ENCODE measurements at places on chromosomes 2 and 18. TPM values are rescaled to one million over a fixed set of nuclear protein-coding genes. Genes with fewer than 3 reads are reported as not detected.

DNA sequence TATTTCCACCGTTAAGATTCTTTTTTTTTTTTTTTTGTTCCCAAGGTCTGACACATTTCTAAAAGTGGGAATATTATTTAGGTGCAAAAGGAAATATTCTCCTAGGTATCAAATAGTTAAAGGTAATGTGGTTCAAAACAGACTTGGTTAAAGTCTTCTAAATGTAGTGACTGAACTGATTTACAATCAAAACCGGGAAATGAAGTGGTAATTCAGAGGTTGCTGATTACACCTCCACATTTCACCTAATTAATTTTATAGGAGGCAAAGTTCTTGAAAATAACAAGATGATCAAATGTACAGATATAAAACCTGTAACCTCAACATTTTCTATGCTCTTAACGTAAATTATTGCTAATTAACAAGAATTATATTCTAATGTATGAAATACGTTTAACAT lies 5.1 kb downstream of the BCL11A start:
- H3K36me3 ChIP-seq = no peaks in the 10 kb centered on the region
- no peak overlapping the region for H3K4me3 ChIP-seq
- peaks cover 2% of the 10 kb centered on the region for H3K4me1 ChIP-seq
- no peak for DNase-seq
- peaks cover 11% of the 10 kb centered on the region for H3K27me3 ChIP-seq
- H3K27ac ChIP-seq = no peak overlapping the region

GRCh38 chr2:69012310-69013141 lies 453 bp upstream of the ANTXR1 start:
- H3K27ac ChIP-seq = peak overlapping the region; percentile 73
- peak overlapping the region; percentile 86 for H3K4me3 ChIP-seq
- no peaks in the 10 kb centered on the region for H3K36me3 ChIP-seq
- H3K4me1 ChIP-seq = peaks cover 3% of the 10 kb centered on the region

The TLX2 gene
- not detected for total RNA-seq

The CCBE1 gene
- 60.9 TPM for total RNA-seq

GRCh38 chr2:46569766-46570165 lies 90.4 kb downstream of the TMEM247 start:
- no peaks in the 10 kb centered on the region for H3K27me3 ChIP-seq
- peaks cover 6% of the 10 kb centered on the region for H3K4me1 ChIP-seq
- H3K27ac ChIP-seq = no peak overlapping the region
- peaks cover 2% of the 10 kb centered on the region for H3K36me3 ChIP-seq

DNA sequence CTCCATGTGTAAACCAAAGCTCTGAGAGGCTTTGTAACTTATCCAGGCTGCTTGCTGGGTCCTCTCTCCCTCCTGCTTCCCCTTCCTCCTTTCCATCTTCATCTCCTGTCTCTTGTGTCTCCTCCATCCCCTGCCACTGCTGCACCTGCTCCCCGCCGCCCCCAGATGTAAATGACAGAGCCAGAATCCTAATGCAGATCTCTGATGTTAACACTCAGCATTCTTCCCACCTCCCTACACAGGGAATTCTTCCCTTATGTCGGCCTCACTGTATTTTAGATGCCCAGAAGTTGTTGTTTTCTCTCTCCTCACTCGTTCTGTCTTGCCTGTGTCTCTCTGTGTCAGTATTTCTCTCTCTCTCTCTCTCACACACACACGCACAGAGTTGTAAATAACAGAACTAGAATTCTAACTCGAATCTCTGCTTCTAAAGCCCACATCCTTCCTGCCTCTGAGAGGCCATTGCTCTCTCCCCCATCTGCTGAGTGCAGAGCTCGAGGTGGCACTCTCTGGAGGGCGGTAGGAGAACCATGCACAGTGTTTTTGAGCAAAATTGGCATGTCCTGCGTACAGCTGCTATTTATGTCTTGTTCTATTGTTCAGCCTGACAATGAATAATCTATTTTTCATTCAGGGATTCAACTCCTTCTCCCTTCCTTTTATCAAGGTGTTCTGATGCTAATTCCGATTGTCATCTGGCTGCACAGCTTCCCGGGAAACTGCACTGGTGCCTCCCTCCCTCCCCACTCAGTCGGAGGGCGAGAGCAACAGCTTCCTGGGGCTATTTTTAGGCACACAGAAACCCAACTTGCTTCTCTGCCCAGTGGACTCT lies 219.9 kb downstream of the SH3RF3 start:
- H3K4me1 ChIP-seq = peaks cover 17% of the 10 kb centered on the region
- no peak for DNase-seq

The UPP2 gene
- total RNA-seq = not detected

DNA sequence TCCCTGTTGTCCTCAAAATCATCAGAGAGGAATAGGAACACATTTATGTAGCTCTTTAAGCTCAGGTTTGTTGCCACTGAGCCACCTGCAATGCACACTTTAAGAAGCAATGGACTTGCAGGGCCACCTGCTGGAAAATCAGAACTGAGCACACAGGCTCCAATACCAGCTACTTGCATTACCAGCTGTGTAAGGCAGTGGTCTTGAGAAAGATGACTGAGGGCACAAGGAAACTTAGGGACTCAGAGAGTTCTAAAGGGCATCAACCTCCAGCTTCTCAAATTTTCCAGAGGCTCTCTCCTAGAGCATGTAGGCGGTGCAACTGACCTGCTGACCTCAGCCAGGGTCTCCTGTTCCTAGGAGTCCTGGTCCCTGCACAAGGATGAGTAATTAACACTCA lies 2.5 kb upstream of the CNDP2 start:
- no peaks in the 10 kb centered on the region for H3K36me3 ChIP-seq
- peak; percentile 67 for DNase-seq
- peaks cover 9% of the 10 kb centered on the region for H3K27me3 ChIP-seq
- no peak overlapping the region for H3K27ac ChIP-seq
- H3K4me3 ChIP-seq = no peak overlapping the region

The SMAD7 gene
- total RNA-seq = 16.3 TPM

DNA sequence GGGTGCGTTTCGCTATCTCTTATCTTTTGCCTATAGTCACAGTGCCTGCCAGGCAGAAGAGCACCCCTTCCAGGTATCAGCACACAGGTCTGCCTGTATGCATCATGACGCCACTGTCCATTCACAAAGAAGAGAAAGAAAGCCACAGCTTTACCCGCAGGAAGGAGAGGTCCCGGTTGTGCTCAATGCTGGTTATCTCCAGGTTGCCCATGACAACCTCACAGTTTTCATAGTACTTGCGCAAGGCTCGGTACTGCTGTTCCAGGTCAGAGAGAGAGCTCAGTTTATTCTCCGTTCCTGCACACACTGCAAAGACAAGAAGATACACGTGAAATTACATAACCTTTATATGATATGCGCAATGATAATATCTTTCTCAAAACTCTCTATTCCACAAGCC lies 414.0 kb downstream of the ERBB4 start:
- H3K4me3 ChIP-seq = no peak overlapping the region
- no peaks in the 10 kb centered on the region for H3K27me3 ChIP-seq
- H3K27ac ChIP-seq = no peak overlapping the region
- no peaks in the 10 kb centered on the region for H3K4me1 ChIP-seq
- H3K36me3 ChIP-seq = no peaks in the 10 kb centered on the region
- peak; percentile 14 for DNase-seq

The ALPP gene
- not detected for total RNA-seq

DNA sequence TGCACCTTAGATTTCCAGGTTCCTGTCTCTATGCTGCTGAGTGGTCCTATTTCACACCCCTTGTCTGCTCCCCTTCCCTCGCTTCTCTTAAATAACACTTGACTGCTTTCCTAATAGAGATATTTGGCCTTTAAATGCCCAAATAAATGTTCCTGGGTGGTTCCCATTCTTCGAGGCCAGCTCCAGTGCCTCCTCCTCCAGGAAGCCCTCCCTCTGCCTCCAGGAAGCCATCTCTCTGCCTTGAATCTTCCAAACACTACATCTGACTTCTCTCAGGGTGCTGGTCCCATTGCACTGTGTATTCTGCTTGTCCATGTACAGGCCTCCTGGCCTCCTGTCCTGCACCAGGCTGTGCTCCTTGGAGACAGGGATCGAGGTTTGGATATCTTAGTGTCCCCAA lies 14.2 kb downstream of the EHD3 start:
- no peak for DNase-seq
- no peak overlapping the region for H3K27ac ChIP-seq
- H3K36me3 ChIP-seq = peaks cover 2% of the 10 kb centered on the region
- H3K4me3 ChIP-seq = no peak overlapping the region
- H3K27me3 ChIP-seq = no peaks in the 10 kb centered on the region

Data from fibroblast of lung (primary cell).